Hematopoietic multipotent progenitor cell treated with erythropoietin and hydrocortisone succinate and interleukin-3 and kit ligand, for 8 days (in vitro differentiated cells): ENCODE measurements at places on chromosomes 6 and 20.

DNA sequence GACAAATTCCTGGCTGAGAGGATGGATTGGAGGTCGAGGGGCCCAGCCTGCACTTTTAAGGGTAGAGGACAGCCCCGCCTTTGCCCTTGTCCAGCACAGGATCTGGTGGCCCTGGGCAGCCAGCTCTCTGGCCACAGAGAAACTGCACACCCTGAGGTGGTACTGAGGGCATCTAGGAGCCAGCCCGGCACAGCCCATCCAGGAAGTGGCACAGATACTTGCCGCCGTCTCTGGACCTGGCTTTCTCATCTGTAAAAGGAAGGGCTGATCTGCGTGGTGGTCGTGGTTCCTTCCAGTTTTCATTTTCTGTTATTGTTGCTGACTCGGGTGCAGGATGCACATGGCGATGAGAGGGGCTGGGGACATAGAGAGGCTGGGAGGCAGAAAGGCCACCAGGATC lies 16.0 kb upstream of the SLC22A7 start:
- DNase-seq: no peak

GRCh38 chr6:136127873-136128272 lies 122.2 kb downstream of the MTFR2 start:
- no peak for DNase-seq

DNA sequence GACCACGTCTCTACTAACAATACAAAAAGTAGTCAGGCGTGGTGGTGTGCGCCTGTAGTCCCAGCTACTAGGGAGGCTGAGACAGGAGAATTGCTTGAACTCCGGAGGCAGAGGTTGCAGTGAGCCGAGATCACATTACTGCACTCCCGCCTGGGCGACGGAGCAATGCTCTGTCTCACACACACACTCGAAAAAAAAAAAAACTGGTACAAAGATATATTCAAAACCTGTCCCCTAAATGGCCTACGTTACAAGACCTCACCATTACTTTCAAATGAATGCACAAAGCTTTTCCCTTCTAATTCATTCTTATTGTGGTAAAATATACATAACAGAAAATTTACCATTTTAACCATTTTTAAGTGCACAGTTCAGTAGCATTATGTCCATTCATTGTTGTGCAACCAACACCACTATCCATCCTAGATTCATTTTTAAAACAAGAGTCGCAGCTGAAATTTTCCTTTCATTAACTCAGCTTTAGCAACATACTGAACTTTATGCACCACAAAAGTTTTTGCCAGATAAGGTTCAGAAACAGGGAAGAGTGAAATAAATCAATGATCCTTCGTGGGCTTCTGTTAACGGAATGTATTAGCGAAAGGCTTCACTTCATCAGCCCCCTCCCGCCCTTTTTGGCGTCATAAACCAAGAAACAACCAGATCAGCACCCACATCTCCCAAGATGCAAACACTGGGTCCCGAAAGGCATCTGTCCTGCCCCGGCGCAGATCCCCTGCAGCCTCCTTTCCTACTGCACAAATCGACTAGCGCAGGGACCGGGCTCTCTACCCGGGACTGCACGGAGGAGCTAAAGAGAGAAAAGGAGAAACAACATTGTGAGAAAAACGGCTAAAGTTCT lies 825 bp upstream of the FAM135A start:
- DNase-seq: no peak

- no peak for DNase-seq
Measured at GRCh38 chr6:166456395-166457156, 73.8 kb upstream of the MPC1 start.

DNA sequence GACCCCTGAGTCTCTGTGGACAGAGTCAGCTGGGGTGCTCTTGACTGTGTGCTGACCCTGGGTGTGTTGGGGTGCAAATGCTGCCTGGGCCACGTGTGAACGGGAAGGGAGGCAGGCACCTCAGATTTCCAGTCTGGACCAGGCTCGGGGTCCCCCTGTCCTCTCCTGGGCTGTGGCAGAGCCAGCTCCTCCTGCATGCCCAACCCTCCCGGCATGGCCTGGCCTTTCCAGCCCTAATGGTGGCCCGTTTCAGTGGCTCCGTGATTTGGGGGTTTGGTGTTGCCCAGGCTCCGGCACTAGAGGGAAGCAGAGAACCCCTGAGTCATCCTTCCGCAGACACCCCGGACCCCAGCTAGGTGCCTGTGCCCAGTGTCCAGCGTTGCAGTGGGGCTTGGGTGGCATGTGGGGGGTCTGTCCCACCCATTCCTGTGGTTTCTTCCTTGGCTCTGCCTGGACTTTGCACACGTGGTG lies 9.1 kb downstream of the RBM38 start:
- no peak for DNase-seq

GRCh38 chr6:109478841-109479624 lies 4.0 kb downstream of the ZBTB24 start:
- no peak for DNase-seq

- no peak for DNase-seq
Measured at GRCh38 chr6:8526624-8527023, 91.3 kb upstream of the SLC35B3 start.
